B cell (primary cell): ENCODE measurements at places on chromosomes 11 and 22.

DNA sequence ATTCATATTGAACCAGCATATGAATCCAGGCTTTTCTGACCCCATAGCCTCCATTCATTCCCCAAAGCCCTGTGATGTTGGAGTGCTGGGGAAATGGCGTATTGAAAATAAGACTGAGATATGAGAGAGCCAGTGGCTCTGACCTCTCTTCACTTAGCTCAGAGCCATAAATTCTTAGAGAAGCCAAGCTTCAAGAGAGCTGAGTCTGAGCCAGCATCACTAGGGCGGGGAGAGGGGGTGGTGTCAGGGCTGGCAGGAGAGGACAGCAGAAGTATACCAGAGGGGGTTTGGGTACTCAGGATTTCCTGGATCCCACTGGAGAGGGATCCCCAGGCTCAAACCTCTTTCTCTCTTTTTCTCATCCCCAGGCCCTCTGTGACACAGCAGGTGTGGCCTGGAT lies 16.7 kb upstream of the MOGAT2 start:
- DNase-seq: no peak

GRCh38 chr11:61460474-61460881 lies 30.6 kb downstream of the SDHAF2 start:
- no peak for DNase-seq

GRCh38 chr11:31805629-31806185 lies 5.4 kb downstream of the PAX6 start:
- DNase-seq: no peak

GRCh38 chr11:74297484-74297883 lies 14.0 kb downstream of the P4HA3 start:
- no peak for DNase-seq

DNA sequence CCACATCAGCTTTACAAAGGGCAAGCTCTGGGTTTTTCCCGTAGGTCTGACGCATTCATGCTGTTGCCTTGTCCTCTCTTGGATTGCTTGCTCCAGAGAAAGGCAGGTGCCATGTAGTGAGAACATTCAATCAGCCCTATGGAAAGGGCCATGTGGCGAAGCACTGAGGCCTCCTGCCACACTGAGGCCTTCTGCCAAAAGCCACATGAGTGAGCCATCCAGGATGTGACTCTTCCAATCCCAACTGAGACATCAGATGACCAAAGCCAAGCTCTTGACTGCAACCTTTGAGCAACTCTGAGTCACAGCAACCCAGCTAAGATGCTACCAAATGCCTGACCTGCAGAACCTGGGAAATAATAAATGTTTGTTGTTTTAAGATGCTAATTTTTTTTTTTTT lies 9.0 kb upstream of the PANX3 start:
- no peak for DNase-seq

DNA sequence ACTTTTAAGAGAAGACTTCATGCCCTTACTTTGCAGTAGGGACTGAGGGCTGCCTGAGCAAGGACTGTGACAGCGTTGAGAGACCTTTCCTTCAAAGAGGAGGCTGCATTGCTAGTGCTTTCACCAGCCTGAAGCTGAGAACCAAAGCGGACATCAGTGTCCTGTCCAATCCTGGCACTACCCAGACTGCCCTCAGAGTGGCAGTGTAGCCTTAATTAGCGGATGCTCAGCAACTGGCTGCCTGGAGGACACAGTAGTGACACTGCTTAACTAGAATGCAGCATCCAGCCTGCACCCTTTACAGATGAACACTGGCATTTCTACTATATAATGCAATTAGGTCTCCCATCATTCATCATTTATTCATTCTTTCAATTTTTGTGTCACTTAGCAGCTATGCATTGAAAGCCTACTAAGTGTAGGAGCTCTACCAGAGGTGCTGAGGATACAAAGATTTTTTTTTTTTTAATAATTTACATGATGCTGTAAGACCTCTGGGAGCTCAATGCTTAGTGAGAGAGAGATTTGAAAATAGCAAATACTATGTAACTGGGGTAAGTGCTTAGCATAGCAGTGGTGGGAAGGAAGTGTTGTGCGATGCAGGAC lies 36.9 kb upstream of the SLC36A4 start:
- DNase-seq: peak; percentile 69

DNA sequence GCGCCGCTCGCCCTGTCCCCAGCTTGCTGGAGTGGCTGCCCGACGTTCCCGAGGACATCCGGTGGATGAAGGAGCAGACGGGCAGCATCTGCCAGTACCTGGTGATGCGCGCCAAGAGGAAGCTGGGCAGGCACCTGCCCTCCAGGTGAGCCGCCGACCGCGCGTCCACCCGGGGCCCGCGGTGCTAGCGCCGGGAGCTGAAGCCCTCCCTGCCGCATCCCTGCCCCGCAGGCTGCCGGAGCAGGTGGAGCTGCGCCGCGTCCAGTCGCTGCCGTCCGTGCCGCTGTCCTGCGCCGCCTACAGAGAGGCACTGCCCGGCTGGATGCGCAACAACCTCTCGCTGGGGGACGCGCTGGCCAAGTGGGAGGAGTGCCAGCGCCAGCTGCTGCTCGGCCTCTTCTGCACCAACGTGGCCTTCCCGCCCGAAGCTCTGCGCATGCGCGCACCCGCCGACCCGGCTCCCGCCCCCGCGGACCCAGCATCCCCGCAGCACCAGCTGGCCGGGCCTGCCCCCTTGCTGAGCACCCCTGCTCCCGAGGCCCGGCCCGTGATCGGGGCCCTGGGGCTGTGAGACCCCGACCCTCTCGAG lies 3.3 kb upstream of the CRACR2B start:
- no peak for DNase-seq

DNA sequence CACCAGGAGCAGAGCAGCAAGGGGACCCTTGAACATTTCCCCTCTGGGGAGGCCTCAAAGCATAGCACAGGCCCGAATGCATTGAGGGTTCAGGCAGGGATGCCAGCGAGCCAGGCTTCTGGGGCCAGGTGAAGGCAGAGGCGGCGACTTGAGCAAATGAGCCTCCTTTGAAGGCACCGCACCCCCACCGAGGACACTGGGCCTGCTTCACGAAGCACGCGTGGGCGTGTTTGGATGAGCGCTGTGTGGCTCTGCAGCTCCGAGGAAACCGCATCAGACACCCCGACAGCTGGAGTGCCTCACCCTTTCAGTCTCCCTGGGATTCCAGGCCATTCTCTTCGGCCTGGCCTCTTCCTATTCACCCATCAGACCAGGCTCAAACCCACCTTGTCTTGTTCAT lies 301.8 kb downstream of the NTM start:
- DNase-seq: no peak
